ENCODE measurements at places on chromosomes 6 and 20.

DNA sequence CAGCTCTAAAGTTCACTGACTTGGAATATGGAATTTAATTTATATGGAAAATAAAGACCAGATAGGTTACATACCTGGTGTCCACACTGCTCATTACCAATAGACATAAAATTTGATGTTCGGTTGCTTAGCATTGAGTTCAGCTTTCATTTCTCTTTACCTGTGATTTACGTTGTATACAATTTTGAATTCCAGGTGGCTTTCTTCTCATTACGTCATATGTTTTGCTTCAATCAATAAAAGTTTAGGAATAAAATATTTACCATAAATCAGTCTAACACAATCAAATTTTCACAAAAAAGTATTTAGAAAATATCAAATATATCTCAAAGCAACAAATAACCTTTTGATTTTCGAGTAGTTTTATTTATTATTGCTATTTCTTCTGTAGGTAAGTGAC, 40.8 kb downstream of the HDGFL1 start:
- no peak for DNase-seq

- no peak for DNase-seq
Observed at GRCh38 chr20:21739161-21739560, 33.7 kb downstream of the PAX1 start.

DNA sequence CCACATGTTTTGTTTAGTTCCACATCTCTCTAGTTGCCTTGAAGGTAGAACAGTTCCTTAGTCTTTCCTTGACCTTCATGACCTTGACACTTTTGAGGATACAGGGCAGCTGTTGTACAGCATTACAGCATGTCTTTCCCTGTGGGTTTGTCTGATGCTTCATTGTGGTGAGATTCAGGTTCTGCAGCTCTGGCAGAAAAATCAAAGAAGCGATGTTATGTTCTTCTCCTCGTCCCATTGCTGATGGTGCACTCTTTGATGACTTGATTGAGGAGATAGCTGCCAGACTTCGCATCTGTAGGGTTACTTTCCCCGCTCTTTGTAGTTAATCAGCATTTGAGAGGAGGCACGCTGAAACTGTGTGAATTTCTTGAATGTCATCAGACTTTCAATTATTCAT, 12.0 kb downstream of the CEBPB start:
- no peak for DNase-seq

GRCh38 chr6:138727182-138727581, 46.4 kb upstream of the CCDC28A start:
- DNase-seq, result no peak

DNA sequence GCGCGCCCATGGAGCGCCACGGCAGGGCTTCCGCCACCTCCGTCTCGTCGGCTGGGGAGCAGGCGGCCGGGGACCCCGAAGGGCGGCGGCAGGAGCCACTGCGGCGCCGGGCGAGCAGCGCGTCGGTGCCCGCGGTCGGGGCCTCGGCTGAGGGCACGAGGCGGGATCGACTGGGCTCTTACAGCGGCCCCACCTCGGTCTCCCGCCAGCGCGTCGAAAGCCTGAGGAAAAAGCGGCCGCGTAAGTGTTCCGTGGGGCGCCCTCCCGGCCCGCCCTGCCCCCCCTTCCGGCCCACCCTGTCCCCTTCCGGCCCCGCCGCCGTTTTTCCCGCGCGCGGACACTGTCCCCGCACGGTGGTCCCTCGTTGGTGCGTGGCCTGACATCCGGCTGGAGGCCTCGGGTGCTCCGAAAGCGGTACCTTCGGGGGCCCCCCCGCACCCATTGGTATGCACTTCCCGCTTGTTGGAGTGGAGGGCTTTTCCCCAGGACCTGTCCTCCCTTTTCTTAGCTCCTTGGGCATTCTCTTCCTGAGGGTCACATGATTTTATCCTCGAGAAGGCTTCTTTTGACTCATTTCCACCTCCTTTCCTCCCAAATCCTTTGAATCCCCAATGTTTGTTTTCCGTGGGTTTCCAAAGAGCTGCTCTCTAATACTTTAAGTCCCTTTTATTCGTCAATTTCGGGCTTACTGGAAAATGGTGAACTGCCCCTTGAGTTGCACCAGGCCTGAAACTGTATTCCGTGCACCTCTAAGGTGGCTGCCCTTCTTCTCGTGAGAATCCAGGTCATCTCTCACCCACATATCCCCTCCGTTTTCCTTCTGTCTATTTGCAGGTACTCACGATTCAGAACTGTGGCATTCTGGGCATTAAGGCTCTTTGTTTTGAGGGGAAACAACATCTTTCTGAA, 556 bp downstream of the PANK2 start:
- peak; percentile 27 for DNase-seq

DNA sequence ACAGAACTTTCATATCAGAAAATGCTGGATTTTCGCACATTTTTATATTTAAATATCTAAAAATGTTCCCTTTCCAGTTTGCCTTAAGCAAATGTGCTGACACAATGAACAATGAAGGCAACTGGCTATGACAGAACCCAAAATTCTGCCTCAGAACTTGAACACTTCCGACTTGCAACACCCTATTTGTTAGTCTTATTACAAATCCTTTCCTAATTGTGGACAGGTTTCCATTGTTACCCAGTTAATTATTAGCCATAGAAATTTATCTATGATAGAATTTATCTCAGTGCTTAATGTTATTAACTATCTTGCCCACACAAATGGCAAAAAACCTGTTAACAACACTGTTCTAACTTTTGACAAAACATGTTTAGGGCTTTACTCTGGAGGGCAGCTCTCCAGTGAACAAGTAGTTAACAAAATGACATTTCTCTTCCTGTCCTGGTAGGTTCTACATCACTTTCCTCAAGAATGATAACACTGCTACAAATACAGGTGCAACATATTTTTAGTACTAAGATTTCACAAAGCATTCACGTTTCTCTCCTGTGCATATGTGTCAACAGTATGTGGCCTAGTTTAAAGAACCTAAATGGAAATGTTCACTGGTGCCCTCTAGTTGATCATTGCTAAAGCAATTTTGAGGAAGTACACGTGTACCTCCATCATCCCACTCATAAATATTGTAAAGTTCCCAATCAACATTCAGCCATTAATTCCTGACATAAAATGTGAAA, 58.4 kb downstream of the HIVEP2 start:
- peak; percentile 70 for DNase-seq

DNA sequence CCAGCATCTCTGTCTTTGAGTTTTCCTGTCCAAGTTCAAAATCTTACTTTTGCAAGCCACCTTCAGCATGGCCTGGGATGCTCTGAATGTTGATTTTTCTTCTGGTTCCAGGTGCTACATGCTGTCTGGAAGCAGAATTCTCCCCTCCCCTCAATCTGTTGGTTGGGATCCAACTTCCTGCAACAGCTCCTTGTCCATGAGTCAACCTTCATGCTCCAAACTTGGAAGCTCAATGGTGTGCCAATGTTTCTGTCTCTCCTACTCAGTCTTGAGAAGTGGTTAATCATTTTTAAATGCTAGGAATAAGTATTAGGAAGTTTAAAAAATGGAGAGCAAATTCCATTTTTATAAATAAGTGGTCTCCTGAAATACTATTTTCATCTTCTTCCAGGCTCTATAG, 33.2 kb upstream of the PLEKHG1 start:
- peak; percentile 67 for DNase-seq

DNA sequence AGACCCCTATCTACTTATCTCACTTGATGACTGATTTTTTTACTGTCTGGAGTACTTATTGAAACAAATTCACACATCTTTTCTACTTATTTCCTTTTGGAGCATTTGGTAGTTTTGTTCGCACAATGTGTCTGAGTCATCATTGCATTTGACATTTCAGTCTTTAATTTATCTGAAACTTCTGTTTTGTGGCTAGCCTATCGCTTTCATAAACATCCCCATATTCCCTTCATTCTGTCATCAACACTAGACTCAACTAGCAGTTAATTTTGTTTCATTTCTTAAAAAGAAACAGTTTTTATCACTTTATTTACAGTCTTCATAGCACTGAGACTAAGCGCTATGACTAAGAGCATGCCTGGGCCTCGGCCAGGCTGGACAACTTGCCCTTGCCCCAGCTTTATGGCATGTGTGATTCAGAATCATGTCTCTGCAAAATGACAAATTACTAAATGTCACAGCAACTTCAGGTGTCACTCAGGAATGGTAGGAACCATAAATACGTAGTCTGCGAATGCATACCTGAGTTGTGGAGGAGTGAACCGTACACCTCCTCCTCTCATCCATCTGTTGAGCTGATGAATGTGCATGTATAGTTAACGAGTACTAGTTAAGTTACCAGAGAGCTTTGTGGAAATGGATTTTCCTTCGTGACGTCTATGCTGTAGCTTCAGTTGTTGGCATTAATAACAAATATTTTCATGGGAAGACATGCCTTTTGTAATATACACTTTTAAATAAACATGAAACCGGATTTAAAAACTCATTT, 16.2 kb downstream of the L3MBTL3 start:
- peak; percentile 35 for DNase-seq

Measured in bronchial epithelial cell (primary cell).